Stimulated activated CD4-positive, alpha-beta T cell treated with anti-CD3 and anti-CD28 coated beads, Interleukin-1b, Interleukin-23, amount 100 ng/mL, for 1 hour (primary cell): ENCODE measurements at places on chromosomes 6 and 20.

GRCh38 chr6:139028215-139028657, 309 bp upstream of the ABRACL start:
- DNase-seq = no peak

DNA sequence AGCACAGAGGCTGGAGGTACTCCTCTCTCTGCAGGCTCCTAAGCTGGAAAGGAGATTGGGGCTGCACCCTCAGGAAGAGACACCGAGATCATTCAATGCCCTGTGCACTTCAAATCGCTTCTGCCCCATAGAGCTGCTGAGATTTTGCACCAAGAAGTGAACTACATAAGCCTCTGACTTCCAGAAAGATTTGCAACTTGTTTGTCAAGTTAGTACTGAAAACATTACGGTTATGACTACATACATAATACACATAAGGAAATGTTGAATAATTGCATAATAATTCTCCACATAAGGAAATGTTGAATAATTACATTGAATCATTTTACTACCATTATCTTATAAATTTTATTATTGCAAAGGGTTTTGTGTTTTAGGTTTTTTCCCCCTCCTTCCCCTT, 120.3 kb upstream of the SASH1 start:
- DNase-seq = no peak

GRCh38 chr20:33791959-33792597, 19.1 kb upstream of the CHMP4B start:
- DNase-seq = peak; percentile 28

- DNase-seq = peak; percentile 54
These were observed 1.5 kb downstream of the BICRAL start for GRCh38 chr6:42783177-42783875.

DNA sequence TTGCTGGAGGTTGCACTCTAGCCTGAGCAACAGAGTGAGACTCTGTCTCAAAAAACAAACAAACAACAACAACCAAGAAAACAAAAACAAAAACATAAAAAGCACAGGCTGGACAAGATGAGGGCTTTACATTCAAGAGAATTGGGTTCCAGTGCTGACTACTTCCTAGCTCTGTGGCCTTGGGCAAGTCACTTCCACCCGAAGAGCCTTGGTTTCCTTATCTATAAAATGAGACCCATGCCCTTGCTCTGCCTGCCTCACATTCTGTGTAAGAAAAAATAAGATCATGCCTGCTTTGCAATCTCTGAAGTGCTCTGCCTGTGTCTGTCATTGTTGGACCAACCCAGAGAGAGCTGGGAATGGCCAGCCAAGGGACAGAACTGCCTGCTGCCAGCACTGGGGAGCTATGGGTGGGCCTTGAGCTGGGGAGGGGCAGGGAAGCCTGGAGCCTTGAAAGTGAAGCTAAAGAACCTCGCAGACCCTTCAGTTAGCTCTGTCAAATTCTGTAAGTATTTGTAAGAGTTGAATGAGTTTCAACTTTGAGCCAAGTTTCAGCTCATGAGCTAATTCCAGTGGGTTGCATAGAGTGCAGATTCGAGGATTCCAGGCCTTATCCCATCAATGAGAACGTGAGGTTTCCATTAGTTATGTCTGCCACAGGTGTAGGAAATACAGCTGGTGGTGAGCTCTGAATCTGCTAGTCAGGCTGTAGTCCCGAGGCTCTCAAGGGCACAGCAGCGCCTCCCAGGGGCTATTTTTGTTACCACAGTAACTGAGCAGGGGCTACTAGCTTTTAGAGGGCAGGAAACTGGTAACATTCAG, 93.2 kb downstream of the DLGAP4 start:
- DNase-seq = no peak

- no peak for DNase-seq
These were observed 13.7 kb downstream of the RIPK1 start for GRCh38 chr6:3081960-3082359.

DNA sequence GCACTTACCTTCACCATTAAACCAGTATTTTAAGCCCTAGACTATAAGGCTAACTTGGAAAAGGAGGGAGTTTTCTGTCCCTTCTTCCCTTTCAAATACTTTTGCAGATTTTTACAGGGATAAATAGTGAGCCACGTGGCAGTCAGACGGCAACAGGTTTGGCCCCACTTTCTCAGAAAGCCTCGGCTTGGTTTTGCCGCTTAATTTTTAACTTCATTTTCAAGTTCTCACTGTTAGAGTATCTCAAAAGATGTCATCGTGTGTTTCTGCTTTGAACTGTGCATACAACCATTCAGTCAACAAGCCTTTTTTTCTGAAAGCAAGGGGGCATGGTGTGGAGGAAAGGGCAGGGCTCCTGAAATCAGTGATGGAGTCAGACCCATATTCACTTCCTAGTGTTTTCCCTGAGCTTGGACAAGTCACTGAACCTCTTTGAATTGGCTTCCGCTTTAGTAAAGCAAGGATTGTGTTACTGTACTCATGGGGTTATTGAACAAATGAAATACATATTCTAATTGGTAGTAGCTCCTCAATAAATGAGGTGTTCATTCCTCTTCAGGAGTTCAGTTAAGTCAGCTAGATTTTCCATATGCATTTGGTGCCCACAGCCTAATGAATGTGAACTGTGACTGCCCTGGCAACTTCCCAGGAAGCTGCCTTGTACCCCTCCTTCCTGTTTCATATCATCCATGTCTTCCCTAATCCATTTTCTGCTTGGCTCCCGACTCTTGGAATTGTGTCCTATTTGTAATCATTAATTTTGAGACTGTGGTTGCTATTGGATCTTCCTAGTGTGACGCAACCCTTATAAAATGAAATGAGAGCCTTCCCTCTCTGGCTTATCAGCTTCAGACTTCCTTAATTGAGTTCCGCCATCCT, at the start of gene SLC17A2:
Gene SLC17A2 (minus strand): TSS at position 160 of the 879 bp plus-strand sequence. CDS start 4,895 bp downstream, outside the sequence.
- DNase-seq = no peak

DNA sequence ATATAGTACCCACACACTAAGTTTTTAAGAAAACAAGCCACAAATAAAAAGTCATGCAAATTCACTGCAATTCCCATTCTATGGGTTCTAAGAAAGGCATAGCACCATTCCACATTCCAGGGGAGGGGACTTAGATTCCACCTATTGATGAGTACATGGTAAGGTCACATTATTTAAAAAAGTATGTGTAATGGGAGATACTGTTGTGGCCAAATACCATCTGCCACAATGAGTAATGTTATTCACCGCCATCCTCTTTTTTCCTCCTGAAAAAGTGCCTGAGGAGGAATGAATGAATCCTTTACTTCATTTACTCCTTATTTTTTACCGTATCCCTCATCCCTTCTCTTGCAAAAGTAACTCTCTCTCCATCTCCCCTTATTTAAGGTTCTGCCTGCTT, 27.0 kb upstream of the ADGRF1 start:
- DNase-seq = no peak

DNA sequence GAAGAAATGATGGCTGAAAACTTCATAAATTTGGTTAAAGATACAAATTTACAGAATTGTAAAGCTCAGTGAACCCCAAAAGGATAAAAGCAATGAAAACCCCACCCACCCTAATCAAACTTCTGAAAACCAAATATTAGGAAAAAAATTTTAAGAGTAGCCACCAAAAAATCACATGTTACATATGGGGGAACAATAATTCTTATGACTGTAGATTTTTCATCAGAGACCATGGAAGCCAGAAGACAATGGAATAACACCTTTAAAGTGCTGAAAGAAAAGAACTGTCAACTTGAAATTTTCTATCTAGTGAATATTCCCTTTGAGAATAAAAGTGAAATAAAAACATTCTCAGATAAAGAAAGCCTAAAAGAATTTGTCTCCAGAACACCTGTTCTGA, 24.4 kb downstream of the PROCR start:
- DNase-seq = no peak

GRCh38 chr6:158087224-158087867, 80.7 kb downstream of the SERAC1 start:
- no peak for DNase-seq

- DNase-seq = no peak
These were observed 42.1 kb downstream of the PLCB4 start for GRCh38 chr20:9110916-9111432.

DNA sequence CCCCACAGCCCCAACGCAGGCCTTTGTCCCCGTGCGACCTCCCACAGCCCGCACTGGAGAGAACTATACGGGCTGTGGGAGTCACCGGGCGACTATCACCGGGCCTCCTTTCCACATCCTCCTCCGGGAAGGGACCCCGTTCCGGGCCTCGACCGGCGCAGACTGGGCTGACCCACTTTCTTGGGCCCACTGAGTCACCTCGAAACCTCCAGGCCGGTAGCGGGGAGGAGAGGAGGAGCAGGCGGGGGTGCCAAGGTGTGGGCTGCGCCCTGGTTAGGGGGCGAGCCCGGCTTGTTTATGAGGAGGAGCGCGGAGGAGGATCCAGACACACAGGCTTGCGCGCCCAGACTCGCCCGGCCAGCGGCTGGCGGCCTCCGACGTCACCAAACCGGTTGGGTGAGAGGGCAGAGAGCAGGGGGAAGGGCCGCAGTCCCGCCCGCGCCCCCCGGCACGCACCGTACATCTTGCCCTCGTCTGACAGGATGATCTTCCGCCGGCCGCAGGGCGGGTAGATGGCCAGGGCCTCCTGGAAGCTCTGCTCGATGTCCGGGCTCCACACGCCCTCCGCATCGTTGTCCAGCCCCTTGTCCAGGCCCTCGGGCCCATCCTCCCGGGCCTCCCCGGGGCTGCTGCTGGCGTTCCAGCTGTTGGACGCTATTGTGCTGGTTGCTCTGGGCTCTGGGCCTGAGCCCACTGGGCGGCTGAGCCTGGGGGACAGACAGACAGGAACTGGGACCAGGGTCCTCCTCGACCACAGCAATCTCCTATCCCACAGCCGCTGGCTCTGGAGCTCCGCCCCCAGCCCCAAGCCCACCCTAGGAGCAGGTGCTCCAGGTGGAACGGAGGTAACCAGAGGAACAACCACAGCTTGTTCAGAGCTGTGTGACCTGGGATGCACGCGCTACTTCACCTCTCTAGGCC, 10.6 kb downstream of the TEAD3 start:
- DNase-seq = no peak

DNA sequence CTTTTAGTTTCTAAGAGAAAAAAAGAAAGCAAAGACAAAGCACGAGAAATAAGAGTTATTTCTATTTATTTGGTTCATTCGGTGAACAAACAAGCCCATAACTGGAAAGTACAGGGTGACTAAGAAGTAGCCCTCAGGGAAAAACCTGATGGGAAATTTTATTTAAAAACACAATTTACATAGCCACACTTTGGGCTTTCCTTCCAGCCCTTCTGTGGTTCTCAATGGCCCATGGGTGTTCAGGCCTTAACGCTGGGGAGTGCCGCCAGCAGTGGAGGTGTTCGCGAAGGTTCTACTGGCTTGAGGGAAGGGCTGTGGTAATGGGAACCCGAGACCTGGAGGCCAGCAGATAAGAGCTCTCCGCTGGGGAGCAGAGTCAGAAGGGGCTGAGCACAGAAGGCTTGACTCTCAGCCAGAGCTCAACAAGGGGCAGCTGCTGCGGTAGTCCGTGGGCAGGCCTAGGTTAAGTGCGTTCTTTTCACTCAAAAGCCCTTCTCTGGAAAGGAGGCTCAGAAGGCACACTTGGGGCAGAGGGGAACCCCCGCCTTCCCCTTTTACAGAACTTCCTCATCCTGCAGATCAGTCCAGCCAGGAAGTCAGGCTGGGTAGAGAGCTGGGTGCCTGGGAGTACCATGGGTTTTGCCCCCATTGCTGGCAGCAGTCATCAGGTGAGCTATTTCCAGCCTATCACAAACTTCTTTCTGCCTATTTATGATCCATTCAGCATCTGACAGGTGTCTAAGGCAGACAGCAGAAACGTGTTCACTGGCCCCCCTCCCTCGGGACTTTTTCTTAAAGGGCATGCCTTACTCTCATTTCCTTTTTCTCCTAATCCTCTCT, 8.8 kb upstream of the CD83 start:
- DNase-seq = peak; percentile 6

GRCh38 chr20:20466341-20466879, 98.5 kb downstream of the INSM1 start:
- no peak for DNase-seq

DNA sequence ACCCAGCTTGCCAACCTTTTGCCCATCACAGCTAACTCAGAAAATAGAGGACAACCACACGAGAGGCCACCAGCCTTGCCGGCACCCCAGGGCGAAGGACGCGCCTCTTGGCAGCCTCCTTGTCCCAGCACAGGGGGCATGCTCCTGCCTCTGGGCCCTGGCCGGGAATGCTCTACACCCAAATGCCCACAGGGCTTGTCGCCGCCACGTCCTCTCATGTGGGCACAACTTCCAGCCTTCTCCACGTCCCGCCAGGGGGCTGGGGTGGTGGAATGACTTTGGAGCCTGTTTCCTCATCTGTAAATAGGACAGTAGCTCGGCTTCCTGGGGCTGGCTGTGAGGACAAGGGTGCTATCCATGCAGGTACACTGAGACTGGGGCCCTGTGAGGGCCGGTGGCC, 152.4 kb upstream of the MLN start:
- no peak for DNase-seq

- DNase-seq = no peak
These were observed 36.7 kb upstream of the PTPRK start for GRCh38 chr6:128557081-128557480.

- no peak for DNase-seq
These were observed 31.4 kb upstream of the FUCA2 start for GRCh38 chr6:143542888-143543287.

DNA sequence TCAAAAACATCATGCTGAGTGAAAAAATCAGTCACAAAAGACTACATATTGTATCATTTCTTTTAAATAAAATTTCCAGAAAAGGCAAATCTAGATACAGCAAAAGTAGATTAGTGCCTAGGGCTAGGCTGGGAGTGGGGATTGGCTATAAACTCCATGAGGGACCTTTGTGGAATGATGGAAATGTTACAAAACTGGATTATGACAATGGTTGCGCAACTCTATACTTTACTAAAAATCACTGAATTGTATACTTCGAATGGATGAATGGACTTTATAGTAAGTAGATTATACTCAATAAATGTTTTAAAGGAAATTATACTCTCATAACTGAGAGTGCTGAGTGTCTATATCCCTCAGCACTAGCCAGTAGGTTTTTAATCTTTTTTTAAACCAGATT, 4.3 kb downstream of the HMGN3 start:
- no peak for DNase-seq

DNA sequence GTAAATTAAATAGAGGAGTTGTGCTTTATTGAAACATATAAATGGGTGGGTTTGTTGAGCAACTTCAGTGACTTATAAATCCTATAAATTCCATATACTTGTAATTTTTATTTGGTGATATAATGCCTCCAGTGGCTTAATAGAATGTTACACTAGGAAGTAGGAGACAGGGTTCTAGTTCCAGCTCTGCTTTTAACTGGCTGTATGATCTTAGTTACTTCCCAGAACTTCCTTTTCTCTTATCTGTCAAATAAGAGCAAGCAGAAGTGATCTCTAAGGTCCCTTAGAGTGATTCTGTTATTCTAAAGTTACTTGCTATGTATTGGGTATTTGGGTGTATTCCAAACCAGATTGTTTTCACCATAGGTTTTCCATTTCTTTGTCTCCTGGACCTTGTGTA, 10.2 kb downstream of the ZSCAN23 start:
- DNase-seq = no peak

DNA sequence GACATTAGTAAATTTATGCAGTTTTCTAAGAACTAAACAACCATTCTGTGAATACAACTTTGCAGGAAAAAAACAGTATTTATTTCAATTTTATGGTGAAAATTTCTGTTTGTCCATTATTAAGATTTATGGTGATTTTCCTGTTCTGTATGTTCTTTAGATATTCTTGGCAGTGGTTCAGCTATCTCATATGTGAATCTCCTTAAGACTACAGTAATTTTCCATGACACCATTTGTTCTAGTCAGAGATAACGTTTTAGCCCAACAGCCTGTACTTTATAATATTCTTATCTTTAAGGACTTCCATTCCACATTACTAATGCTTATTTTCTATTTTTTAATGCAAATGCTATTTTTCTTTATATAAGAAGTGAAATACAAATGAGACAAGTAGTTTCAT, 504.0 kb downstream of the RFPL4B start:
- DNase-seq = no peak
